GM12864 (cell line): ENCODE measurements at places on chromosomes 4 and X.

DNA sequence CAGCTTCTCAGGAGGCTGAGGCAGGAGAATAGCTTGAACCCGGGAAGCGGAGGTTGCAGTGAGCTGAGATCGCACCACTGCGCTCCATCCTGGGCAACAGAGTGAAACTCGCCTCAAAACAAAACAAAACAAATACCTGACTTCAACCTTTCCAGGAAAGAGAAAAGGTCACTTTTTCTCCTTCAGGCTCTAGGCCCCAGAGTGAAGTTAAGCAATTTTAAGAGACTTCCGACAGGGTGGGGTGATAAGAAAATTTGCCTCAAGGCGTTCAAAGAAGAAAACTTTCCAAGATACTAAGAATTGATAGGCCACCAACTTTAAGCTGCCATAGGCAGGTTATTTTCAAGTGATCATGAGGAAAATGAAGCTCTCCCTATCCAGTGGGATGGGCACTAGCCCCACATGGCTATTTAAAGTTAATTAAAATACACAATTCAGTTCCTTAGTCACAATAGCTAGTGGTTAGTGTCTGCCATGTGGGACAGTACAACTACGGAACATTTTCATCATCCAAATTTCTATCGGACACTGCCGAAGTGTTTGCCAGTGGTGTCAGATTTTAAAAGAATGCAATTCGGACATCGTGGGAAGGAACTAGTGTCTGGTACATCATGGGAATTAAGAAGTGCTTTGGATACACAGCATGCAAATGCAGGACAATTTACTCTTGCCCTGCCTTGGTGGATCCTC, 33.0 kb downstream of the SMS start:
- no peak for DNase-seq

DNA sequence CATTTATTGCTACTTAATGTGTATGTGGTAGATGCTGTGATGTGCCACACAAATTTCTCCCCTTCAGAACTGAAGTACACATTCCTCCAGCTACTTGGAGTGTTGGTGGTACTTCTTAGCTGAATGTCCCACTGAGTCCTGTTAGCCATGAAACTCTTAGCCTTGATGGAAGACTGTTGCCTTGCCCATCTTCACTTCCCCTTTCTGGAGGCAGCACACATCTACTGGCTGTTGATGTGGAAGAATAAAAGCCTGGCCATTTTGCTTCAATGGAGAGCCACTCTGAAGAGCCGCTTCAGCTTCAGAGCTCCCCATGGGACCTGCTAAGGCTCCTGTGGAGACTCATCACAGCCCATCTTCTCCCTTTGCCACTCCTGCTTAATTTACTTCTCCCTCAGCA, 157.7 kb upstream of the PITX2 start:
- no peak for DNase-seq

GRCh38 chr4:126779436-126780166, 853.2 kb upstream of the INTU start:
- DNase-seq, result no peak

DNA sequence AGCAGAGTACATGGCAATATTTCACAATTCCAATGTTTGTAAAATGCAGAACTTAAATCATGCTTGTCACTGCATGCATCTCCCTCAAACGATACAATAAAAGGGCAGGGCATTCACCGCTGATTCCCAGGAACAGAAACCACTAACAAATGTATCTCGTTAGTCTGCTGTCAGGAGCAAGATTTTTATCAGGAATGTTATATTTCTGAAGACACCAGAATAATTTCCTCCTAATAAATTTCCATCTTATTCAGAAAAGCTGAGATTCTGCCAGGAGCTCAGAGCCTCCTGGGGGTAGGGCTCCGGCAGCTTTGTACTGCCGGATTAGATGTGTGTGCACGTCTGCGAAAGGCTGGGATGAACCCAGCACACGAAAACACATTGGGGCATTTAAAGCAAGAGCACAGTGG, 54.0 kb upstream of the LDB2 start:
- DNase-seq, result no peak

DNA sequence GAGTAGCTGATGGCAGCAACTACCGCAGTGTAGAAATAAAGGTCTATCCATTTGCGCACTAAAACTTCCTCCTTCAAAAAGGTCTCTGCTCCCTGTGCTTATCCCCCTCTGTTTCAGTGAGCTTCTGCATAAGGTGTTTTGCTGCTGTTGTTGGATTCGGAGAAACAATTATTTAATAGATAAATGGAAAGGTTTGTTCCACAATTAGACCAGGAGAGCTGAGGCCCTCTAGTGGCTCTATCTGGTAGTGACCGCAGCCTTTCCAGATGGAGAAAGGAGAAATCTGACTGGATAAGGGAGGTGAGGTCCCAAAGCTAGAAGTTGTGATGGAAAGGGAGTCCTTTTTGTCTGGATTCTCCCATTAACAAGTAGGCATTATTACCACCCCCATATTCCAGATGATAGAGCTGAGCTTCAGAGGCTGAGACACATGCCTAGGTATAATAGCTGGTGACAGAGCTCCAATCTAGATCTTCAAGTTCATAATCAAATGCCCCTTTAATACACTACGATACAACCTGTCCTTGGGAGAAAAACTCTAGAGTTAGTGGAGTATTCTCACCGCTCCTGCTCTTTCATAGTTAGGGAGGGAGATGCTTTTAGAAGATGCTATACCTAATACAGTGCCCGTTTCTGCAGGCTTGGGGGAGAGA, 5.1 kb upstream of the GABRQ start:
- DNase-seq, result no peak

DNA sequence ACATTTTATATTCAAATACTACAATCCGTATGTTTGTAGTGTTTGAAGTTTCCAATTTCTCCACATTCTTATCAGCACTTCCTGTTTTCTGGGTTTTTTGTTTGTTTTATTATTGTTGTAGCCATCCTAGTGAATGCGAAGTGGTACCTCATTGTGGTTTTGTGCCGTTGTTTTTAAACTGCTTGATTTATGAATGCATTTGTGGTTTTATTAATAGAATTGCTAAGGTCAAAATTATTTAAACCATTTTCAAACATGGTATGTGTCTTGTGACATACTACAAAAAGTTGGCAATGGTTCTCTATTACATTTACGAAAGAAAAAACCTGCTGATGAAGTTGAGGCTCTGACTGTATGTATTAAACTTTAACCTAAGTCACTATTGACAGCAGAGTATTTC, 780.0 kb upstream of the MAGEB2 start:
- no peak for DNase-seq

GRCh38 chrX:39320165-39320564, 518.9 kb downstream of the MID1IP1 start:
- DNase-seq, result no peak

DNA sequence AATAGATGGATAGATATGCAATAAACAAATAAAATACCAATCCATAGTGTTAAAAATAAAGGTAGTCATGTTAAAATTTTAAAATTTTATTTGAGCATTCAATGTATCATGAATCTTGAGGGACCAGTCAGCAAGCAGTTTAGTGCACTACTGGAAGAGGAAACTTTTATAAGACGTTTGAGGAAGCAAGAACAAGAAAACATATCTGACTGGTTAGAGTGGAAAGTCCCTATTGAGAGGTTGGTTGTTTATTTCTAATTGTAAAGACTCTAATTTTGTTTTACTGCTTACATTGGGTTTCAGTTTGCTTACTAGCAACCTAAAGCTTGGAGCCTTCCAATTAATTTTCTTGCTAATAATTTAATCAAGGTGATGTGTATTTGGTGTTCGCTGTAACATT, 786.2 kb downstream of the RAB28 start:
- DNase-seq, result no peak

DNA sequence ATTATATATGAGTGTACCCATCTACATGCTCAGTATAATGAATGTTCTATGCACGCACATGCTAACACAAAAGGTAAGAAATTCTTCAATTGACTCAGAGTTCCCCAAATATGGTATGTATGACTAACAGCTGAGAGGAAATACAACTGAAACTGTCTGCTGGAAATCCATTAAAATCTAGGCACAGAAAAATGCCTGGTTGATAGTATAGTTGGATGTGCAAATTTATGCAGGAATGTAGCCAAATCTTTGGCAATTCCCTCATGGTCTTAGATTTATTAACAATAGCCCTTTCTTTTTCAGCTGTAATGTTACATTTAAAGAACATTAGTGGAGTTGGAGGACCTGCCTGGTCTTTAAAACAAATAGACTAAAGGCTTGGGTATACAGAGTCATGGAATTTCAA, 5.5 kb downstream of the CAMK2D start:
- peak; percentile 36 for DNase-seq

DNA sequence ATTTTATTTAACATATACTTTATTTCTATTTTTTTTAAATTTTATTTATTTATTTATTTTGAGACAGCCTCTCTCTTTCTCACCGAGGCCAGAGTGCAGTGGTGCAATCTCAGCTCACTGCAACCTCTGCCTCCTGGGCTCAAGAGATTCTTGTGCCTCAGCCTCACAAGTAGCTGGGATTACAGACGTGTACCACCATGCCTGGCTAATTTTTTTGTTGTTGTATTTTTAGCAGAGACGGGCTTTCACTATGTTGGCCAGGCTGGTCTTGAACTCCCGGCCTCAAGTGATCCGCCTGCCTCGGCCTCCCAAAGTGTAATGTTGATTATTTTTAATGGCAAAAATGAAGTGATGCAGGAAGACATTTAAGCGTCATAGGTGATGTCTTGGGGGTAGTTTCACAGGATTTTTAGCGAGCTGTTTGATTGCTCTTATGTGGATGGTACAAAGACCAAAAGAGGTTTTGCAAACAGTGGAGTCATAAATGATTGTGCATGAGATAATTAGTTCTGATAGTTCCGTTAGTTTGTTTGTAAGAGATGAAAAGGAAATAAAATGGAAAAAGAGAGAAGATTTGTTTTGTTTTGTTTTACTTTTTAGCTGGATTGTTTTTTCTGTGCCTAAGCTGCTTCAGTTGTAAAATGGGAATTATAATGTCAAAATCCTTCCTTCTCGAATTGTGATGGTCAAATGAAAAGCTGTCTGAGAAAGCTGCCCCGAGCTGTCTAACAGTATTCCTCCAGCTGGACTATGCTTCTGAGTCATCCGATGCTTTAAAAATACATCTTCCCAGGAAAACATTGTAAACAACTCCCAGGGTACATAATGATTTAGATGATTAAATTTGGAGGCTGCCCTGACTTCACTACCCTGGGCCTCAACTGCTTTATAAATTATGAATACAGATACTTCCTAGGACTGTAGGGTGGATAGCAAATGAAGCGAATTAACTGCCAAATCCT, 14.7 kb downstream of the RHOH start:
- DNase-seq, result no peak

GRCh38 chr4:141177171-141177570, 43.5 kb upstream of the ZNF330 start:
- no peak for DNase-seq

DNA sequence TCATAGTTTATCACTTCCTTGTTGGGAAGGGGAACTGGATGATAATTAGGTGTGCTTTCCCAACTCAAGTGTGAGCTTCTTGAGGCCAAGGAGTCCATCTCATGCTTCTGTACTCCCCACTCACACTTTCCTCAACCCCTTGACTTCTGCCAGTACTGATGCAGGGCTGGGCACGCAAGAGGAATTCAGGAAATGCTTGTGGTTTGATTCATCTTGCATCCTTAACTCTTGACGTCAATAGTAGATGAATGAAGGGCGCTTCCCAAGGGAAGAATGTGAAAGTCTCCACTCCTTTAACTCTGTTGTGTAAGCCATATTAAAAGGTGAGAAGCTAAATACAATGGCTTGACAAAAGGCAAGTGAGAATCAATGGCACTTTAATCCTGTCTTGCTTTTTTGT, 101.8 kb downstream of the AGTR2 start:
- DNase-seq, result no peak

DNA sequence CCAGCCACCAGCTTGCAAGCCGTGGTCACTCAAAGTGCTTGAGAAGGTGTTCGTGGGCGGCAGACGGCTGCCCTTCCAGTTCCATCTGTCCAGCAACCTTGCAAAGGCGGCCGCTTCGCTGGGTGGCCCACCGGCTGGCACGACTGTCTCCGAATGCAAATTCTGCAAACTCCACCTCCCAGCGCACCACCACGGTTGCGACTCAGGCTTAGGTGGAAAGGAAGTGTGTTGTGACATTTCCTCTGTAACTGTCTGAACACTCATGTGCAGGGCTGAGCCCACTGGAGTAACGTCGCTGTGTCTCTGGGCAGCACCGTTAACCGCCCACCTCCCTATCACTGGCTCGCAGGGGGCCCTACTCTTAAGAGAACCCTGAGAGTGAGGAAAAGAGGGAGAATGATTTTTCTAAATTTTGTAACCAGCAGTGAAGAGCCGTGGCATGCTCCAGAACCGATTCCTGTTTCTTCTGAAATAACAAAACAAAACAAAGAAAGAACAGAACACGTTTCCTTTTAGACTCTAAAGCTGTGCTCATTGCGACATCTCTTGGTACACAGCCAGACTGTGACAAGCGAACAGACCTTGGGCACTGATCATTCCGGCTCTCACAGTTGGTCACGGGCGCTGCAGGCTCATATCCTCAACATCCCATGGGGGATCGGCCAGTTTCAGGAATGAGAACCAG, at the start of gene P2RY8:
P2RY8 (minus strand) TSS at position 155 of the 685 bp plus-strand sequence. CDS start 70,627 bp downstream, outside the sequence.
- DNase-seq, result peak; percentile 86

GRCh38 chr4:1295405-1296055, 5.8 kb downstream of the MAEA start:
- no peak for DNase-seq

GRCh38 chr4:73948291-73948690, 33.5 kb downstream of the PF4 start:
- no peak for DNase-seq

- no peak for DNase-seq
These were observed 22.1 kb downstream of the NAP1L5 start for GRCh38 chr4:88675543-88675942.

DNA sequence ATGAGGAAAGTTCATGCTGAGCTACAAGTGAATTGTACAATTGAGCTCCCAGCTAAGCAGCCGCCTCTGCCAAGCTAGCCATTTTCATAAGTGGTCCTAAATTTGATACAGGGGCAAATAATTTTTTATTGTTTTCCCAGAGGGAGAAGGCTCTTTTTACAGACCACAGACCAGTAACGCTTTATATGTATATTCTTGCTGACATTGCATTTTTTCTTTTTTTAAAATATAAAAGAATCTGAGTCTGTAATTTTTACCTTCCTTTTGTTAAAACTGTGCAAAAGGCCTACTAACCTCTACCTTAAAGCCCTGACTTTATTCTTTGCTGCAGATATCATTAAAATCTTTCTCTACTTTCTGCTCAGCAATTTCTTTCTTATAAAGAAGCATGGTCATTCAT, 501.2 kb upstream of the INTU start:
- DNase-seq, result no peak

DNA sequence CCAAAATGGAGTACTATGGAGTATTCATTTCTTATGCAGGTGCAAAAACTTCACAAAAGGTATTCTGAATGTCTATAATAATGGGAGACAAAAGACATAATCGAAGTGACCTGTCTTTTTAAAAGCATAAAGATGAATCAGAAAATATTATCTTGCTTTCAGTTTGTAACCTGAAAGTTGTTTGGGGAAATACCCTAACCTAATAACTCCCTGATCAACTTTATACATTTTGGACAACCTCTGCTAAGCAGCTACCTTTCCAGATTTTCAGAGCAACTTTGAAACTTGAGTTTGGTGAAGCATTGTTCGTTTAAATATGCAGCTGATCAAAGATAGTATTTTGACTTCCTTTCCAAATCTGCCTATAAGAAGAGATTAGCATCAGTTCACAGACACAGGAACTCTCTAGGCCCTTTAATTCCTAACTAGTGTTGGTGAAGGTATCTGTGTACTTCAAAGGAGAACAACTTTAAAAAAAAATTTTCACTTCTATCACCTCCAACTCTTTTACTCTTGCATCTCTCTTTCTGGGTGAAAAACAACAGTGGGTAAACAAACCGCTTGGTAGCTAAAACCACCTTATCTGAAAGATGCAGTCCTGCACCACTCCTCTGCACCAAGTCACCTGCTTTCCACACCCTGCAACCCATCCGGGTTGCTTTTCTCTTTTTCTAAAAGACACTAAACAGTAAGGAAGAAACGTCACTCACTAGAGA, 26.5 kb downstream of the CD40LG start:
- no peak for DNase-seq
